ENCODE measurements at places on chromosomes 2 and 18. TPM values are rescaled to one million over a fixed set of nuclear protein-coding genes. Genes with fewer than 3 reads are reported as not detected.

- no peak for DNase-seq
These were observed 307.7 kb downstream of the STK39 start for GRCh38 chr2:167939514-167940345.

- DNase-seq, result no peak
These were observed 46.2 kb downstream of the MEIS1 start for GRCh38 chr2:66481100-66481549.

GRCh38 chr2:215105607-215106354 is 32.6 kb downstream of the ABCA12 start:
- DNase-seq, result no peak

GRCh38 chr2:214533541-214533940 is 122.7 kb downstream of the VWC2L start:
- DNase-seq, result no peak

DNA sequence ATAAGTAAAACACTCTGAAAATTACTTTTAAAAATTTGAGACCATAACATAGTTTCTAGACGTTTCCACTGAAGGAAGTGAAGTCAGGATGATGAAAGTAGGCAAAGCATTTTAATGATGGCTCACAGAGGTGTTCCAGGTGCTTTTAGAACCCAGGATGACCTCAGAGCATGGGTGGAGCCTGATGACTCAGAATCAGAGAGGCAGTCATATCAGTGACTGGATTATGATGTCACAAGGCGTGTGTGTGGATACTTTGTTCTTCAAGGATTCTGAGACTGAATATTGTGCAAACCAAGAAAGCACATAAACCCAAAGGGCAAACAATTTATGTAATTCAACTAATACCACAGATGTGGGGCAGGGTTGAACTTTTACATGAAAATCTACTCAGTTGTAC is 208.0 kb upstream of the FBXO11 start:
- DNase-seq, result no peak

GRCh38 chr18:44823286-44823685 is 142.6 kb downstream of the SETBP1 start:
- DNase-seq, result no peak

DNA sequence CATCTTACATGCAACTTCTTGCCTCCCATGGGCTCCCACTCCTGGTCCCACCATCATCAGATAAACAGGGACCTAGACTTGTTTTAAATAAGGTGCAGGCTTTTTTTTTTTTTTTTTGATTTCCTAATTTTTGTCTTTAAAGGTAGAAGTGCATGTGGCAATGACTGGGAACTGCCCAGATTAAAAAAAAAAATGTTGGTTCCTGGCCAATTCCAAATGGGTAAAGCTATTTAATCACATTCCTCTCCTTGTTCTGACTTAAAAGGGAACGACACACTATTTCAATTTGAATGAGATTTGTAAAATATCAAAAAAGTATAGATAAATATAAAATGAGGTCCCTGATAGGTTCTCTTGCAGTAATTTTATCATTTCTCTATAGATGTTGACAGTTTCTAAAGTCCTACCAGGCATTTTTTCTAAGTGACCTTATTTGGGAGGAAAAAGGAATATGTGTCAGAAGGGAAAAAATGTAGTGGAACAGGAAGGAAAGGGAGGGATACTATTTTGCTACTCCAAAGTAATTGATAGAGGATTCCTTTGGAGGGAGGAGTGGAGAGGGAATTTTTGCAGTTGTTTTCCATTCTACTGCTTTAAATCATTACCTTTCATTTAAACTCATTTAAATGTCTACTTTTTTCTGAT is 43.3 kb downstream of the DDX1 start:
- DNase-seq, result no peak

- no peak for DNase-seq
These were observed 55.3 kb downstream of the KCTD1 start for GRCh38 chr18:26493021-26493420.

DNA sequence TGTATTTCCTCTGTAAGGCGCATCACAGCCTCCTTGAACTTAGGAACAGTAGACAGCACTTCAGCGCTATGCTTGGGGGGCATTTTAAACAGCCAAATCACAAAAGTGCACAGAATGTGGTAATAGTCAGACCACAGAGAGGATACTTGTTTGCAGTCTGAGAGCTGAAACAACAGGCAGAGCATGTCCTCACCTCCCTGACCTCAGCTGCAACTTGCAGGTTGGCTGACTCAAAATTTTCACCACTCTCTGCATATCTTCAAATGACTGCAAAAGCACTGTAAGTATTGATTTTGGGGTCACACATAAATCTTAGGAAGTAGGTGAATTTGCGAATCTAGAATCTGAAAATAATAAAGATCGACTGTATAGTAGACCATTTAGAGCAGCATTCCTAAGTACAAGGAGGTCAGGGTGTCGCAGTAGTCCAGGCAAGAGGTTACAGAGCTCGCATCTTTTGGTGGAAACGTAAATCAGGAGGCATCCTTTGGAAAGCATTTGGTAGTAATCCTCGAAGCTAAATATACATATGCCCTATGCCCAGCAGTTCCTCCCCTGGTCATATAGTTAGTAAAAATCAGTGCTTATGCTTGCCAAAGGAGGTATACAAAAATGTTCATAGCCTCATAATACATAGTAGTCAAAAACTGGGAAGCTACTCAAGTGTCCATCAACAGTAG is 108.2 kb upstream of the MYCN start:
- DNase-seq, result no peak

DNA sequence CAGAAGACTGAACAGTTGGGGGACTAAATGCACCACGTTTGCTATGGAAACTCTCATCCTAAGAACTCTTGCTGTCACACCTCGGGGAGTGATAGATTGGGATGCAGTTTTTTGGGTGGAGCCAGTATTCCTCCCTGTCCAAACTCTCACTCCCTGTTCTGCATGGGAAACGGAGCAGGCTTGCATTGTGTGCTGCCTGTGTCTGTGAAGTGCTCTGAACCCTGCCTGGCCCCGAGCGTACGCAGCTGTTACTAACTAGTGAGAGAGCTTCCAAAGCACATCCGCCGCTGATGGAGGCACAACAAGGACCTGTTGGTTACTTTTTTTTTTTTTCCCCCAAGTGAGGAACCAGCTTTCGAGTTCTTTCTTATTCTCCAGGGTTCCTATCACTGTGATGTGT is 195.5 kb downstream of the ANAPC1 start:
- DNase-seq, result no peak

DNA sequence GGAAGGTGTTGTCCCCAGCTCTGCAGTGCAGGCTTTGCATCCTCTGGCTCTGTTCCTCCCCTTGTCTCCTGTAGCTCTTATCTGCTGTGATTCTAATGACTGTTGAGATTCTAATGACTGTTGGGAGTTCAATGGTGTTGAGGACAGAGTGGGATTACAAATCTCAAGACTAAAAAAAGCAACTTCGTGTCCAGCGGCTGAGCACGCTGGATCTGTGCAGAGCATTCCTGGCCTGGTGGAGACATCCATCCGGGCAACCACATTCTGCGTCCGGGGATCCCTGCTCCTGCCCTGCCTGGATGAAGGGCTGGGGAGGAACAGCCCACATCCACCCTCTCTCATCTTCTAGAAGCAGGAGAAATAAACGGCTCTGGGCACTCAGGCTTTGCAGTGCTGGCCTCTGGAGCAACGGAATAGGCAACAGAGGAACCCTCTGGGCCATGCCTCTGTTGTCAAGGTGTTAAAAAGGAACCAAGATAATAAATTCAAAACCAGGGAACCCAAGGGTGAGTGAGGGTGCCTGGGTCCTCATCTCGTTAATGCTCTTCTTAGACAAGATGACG is 106.7 kb upstream of the ASB18 start:
- no peak for DNase-seq

DNA sequence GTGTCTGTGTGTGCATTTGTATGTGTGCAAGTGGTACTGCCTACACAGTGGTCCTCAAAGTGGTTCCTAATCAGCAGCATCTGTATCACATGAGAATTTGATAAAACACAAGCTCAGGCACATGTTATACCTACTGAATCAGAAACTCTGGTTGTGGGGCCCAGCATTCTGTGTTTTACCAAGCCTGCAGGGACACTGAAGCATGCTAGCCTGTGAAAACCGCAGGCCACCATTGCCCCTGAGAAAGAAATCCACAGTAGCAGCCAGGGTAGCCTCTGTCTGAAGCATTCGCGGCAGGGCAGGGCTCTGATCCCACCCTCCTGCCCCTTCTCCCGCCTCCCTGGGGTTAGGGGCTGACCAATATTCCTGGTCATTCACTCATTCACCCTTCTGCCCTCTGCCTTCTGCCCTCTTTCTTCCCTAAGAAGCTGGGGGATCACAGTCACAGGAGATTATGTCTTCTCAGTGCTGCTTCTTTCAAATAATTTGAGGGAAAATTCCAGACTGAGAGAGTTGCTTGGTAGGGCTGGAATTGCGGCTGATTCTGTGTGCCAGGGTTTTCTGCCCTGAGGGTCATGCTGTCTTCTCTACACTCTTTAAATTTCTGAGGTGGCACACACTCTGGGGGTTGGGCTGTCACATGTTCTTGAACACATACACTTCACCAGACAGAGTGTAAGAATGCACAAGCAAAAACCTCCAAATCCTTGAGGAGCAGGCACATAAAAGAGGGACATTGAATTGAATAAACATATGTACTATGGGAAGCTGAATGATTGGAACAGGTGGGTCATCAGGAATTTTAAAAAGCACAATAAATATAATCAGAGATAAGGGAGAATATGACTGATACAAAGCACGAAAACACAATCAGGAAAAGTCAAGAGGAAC is 126.6 kb upstream of the SEC11C start:
- no peak for DNase-seq

GRCh38 chr2:117071556-117072102 is 742.9 kb upstream of the DDX18 start:
- no peak for DNase-seq

- DNase-seq, result no peak
These were observed 111.7 kb upstream of the CSRNP3 start for GRCh38 chr2:165357758-165358157.

DNA sequence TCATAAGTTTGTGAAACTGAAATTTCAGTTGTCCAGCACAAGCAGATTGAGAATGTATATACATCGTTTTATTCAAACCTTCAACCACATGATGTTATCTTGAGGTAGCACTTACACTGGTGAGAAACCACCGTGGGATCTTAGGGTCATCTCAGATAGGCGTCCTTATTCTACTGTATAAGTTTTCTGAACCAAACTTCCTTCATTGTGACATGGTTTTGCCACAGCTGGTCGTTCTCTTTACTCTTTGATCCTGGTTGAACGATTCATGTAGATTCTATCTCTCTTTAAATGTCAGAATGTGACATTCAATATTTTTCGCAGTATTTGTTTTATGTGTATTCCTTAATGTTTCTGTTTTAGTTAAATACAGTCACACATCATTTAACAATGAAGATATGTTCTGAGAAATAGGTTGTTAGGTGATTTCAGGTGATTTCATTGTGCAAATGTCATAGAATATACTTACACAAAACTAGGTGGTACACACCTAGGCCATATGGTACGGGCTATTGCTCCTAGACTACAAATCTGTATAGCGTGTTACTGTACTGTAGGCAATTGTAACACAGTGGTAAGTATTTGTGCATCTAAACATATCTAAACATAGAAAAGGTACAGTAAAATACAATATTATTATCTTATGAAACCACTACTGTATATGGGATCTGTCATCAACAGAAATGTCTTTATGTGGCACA is 17.9 kb upstream of the ARHGAP25 start:
- no peak for DNase-seq

DNA sequence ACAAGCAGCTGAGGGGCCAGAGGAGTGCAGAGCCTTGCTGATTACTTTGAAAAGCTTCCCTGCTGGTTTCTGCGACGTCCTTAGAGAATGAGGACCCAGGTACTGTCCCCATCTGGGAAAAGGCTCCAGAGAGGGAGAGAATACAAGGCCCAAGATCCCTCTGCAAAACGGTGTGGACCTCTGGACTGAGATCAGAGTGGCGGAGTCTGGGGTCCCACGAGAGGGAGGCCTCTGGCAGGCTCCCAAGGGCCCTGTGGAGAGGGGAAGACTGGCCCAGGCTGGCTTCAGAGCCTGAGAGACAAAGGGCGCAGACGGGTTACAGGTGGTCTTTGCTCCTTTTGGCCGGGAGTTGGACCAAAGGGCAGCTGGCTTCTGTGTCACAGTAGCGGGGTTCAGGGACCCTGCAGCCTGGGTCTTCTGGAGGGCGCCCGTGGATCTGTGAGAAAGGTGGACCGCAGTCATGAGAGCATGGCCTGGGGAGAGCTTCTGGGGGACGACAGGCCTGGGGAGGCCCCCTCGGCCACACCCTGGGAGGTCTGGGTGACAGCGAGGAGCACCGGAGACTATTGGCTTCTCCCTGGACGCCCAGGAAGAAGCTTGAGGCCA is 805 bp downstream of the SNORC start:
- DNase-seq, result no peak

GRCh38 chr2:154696810-154697417 is 1.6 kb upstream of the KCNJ3 start:
- DNase-seq, result no peak

DNA sequence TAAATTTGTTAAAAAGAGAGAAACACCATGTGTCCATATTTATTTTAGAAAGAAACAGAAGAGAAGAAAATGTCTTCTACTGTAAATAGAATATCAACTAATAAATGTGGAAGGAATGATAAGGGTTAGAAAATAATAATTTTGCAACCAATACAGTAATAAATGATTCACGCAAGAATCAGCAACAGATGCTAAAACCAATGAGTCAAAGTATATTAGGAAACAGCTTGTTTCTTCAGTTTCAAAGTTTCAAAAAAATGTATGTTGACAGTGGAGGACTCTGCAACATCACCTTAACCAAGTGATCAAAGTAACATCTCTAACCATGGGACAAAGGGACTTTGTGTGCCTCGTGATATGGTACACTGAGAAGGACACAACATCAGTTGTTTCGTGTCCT is 147.0 kb downstream of the TWIST2 start:
- DNase-seq, result no peak

- DNase-seq, result no peak
These were observed 43.8 kb downstream of the MPHOSPH10 start for GRCh38 chr2:71174207-71174606.

Gene LDAH
- 8.8 TPM for total RNA-seq

Gene TMEM198
- total RNA-seq, result 0.79 TPM

Gene CYTIP
- total RNA-seq, result 3.2 TPM

Gene RAPGEF4
- total RNA-seq, result 2.9 TPM

Gene DSG4
- not detected for total RNA-seq

Gene ACTG2
- 107 TPM for total RNA-seq

Gene CFC1
- total RNA-seq, result not detected

Gene CEBPZOS
- total RNA-seq, result 22.3 TPM

Gene C2orf72
- 1.6 TPM for total RNA-seq

Gene QPCT
- 10.5 TPM for total RNA-seq
